Astrocyte of the hippocampus (primary cell): ENCODE measurements at places on chromosomes 4 and X.

DNA sequence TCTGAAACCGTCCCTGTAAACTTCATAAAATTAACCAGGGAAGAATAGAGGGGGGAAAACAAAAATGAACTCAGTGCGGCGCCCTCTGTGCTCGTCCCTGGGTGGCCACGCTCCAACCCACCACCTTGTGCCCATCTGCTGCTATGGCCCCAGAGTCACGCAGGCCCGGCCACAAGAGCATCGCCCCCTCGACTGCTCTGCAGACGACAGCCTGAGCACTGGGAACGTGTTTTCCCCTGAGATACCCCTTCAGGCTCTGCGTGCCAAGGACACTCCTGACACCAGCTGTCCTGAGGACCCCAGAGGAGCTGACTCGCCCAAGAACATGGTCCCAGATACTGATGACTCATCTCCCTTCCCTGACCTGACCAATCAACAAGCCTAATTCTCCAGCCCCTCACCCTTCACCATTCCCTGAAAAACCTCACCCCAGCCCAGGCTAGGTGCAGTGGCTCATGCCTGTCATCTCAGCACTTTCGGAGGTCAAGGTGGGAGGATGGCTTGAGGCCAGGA lies 64.1 kb upstream of the GPR78 start:
- DNase-seq, result no peak

GRCh38 chrX:39331082-39331704 lies 529.9 kb downstream of the MID1IP1 start:
- DNase-seq, result peak; percentile 52

GRCh38 chr4:48028696-48029095 lies 12.1 kb downstream of the NIPAL1 start:
- DNase-seq, result no peak

GRCh38 chr4:45713996-45714395 lies 409.9 kb downstream of the GABRG1 start:
- no peak for DNase-seq

GRCh38 chrX:30060718-30061117 lies 154.6 kb upstream of the MAGEB2 start:
- peak; percentile 31 for DNase-seq

- no peak for DNase-seq
These were observed 2.8 kb downstream of the AREG start for GRCh38 chr4:74447636-74448233.

GRCh38 chrX:132671229-132671641 lies 182.4 kb upstream of the MBNL3 start:
- peak; percentile 14 for DNase-seq

DNA sequence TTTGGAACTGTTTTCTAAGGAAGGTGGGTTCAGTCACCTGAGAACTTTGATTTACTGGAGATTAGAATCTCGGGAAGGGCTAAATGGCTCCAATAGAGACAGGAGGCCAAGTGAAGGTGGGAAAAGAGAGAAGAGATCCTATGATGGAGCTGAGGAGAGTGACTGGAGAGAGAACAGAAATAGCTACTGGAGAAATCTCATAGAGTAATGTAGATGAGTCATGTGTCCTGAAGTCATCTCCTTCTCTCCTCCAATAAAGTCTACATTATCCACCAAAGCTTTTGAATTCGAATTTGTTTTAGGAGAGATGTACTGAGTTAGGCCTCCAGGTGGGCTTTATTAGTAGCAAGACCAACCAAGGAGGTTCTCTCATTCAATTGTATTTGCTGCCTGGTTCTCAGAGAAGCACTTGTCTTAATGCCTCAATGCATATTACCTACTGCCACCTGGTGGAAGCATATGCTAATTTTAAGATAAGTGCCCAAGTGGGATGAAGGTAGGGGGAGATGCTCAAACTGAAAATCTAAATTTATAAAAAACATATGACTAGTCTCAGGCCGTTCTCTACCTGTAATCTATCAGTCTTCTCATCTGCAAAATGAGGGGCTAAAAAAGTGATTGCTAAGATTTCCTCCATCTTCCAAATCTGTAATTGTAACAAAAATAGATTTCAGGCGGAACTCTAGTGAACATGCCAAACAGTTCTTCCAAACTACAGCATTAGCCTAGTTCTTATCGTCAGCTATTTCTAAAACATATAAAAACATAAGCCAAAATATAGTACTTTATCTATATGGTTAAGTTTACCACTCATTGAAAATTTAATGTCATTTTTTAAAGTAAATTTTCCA lies 24.4 kb downstream of the TXK start:
- DNase-seq, result peak; percentile 52

DNA sequence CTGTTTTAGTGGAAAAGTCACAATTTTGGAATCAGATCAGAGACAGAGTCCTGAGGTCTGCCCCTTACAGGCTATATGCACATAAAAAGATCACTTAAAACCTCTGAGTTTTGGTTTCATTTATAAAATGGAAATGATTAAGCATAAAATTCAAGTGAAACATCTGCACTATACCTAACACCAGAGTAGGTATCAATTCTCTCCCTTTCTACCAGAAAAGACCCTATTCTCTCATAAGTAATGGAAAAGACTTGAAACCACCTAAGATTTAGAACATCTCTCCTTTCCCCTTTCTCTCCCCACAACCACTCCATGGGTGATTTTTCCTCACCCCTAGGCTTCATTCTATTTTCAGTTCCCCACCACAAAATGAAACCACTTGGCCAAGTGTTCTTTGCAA lies 907 bp downstream of the LHFPL1 start:
- no peak for DNase-seq

GRCh38 chr4:23986270-23986669 lies 96.4 kb upstream of the PPARGC1A start:
- DNase-seq, result no peak

GRCh38 chr4:60201052-60201673 lies 999.0 kb upstream of the ADGRL3 start:
- DNase-seq, result peak; percentile 74

GRCh38 chrX:110020536-110020935 lies 17.6 kb downstream of the TMEM164 start:
- no peak for DNase-seq

GRCh38 chr4:70133473-70133872 lies 20.6 kb upstream of the PRR27 start:
- DNase-seq, result no peak

DNA sequence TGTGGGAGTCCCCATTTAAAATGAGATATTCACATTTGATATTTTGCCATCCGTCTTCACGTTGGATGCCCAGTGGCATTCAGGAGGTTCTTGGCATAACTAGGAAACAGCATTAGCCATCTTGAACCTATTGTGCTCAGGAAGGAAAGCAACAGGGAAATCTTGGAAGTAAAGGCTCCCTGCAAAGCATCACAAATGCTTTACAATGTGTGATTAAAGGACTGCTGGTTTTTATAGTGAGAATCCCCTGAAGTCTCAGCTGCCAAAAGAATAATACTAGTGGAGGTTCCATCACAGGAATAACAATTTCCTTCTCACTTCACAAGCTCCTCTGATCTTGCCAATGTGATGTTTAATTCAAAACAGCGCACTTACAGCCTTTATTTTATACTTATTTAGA lies 49.7 kb upstream of the NPNT start:
- DNase-seq, result no peak

DNA sequence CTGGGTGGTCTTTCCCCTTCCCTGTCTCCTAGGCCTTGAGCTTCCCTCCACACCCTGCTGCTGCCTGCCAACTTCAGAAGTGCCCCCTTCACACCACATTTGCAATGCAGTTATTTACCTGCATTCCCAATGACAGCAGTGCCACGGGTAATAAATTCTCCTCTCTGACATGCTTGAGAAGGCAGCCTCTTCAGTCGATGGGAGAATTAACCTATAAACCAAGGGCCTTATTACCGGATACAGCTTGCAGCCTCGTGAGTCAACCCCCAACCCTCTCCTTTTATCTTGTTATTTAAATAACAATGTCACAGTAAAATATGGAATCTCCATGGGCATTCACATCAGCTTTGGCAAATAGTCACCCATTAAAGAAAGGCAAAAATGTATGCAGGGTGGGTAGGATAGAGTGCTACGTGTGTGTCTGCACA lies 34.7 kb upstream of the LGI2 start:
- DNase-seq, result no peak

DNA sequence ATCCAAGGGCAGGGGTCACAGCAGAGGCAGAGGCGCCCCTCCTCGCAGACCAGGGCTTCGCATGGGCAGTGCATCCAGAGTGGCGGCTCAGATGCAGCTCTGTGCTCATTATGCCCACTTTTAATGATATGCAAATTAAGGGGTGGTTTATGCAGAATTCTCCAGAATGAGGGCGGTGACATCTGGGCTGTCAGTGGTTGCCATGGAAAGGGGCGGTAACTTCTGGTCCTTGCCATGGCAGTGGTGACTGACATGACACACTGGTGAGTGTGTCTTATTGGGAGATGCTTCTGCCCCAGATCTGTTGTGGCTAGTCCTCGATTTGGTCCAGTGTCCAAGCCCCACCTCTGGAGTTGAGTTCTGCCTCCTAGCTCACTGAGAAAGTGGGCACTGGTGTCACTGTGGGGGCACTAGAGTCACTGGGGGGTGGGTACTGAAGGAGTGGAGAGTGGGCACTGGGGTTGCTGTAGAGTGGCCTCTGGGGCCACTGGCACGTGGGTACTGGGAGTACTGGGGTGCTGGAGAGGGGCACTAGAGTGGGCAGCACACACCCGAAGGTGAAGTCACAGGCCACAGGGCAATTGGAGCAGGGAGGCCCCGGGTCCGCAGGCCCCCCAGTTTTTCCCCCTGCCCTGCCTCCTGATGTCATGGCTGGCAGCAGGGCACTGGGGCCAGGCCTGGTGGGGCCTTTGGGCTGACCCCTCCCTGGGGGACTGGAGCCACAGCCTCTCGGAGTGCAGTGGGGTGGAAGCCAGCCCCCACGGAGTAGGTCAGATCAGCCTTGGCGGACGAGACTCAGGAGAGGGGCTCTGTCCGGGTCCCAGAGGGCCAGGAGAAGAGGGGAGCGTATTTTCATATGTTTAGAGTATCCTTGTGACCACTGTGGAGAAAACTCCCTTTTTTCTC lies 98.6 kb upstream of the NKX1-1 start:
- no peak for DNase-seq

- DNase-seq, result peak; percentile 75
These were observed 84.8 kb downstream of the TMEM164 start for GRCh38 chrX:110087485-110088356.

DNA sequence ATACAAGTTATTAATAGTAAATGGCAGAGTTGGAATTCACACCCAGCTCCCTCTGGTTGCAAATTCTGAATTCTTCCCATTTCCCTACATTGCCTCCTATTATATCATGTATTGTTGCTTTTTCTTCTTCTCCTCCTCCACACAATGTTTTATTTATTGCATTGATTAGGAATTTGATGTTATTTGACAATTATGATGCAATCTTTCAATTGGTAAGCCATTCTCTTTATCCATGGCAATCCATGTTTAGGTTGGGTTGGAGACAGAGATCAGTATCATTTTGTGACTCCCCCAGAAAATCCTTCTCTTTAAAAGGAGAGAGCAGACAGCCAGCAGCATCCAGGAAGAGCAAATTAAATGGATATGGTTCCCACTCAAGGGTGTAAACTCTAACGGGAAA lies 30.5 kb downstream of the TTC29 start:
- no peak for DNase-seq

DNA sequence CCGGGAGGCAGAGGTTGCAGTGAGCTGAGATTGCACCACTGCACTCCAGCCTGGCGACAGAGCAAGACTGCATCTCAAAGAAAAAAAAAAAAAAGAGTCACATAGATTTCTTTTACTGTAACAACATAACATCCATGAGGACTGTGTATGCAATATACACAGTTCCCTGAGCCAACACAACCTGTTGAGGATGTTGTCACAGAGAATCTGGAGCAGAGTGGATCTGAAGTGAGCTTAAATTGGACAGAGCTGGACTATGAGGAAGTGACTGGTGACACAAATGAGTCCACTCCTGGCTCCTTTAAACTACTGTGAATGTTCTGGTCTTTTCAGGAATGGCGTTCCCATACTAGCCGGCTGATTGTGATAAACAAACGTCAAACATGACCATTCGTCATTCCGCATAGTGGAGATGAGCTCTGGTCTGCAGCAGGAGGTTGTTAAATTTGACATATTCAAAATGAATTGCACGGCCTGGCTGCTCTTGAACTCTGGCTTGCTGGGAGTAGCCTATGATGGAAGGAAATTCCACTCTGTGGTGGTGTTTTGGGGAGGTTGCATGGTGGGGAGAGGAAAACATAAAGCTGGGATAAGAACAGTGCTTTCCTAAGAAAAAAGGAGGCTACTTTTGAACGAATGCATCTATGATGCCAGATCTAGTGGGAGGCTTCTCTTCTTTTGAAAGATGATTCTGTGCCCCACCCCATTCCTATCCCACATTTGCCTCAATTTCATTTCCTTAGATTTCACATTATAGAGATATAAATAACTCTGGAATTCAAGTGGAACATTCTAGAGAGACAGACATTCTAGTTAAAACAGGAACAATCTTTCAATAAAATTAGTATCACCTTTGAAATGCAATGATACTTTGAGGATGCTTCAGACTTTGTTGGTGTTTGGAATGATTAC lies 149.5 kb downstream of the SHROOM3 start:
- no peak for DNase-seq

DNA sequence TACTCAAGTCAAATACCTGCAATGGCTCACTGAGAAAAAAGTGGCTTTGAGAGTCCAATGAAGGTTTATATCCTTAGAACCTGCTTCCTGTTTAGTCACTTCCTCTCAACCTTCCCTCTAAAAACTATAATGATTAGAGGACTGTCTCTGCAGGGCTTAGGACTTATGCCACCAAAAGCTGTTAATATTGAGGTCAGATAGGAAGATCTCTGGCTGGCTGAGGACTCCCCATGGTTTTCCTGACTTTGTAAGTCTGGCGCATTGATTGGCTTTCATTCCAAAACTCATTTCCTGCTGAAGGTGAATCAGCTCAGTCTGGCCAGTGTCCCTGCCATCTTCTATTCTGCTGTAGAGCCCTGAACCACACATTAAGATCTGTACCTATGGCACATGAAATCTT lies 140.9 kb upstream of the ANK2 start:
- DNase-seq, result no peak

- no peak for DNase-seq
These were observed 160.0 kb downstream of the SPCS3 start for GRCh38 chr4:176479767-176480166.

DNA sequence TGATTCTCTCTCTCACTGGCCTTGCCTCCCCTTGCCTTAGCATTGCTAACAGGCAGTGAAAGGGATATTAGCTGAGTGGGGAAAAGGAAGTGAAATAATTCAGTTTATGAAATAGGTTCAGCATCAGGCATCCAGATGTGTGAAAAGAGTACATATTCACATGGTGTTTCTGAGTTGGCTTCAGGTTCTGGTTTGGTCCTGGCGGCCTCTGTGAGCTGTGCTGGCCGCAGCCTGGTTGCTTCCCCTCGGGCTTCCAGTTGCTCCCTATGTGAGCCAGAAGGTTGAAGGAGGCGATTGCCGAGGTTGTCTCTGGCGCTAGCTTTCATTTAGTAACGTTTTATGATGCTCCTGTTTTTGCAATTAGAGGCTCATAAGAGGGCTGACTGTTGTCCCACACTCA lies 99.1 kb upstream of the TLR2 start:
- DNase-seq, result no peak
